ENCODE measurements at places on chromosomes 1 and 21.
A peak's percentile ranks its signal among the peaks of the same experiment; 100 is the strongest.

DNA sequence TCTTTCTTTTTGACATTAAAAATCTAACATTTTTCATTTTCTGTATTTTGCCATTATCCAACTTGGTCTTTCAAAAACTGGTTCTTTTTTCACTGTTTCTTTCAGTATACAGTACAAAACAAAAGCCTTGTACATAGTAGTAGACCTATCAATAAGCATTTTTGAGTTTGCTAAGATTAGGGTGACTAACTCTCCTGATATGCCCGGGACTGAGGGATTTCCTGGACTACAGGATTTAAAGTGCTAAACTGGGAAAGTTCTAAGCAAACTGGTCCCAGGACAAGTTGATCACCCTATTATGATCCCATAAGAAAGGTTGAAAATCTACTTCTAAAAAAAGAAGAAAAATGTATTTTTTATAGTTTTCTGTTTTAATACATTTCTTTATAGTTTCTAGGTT lies 120.9 kb downstream of the USP25 start:
- no peak for DNase-seq

DNA sequence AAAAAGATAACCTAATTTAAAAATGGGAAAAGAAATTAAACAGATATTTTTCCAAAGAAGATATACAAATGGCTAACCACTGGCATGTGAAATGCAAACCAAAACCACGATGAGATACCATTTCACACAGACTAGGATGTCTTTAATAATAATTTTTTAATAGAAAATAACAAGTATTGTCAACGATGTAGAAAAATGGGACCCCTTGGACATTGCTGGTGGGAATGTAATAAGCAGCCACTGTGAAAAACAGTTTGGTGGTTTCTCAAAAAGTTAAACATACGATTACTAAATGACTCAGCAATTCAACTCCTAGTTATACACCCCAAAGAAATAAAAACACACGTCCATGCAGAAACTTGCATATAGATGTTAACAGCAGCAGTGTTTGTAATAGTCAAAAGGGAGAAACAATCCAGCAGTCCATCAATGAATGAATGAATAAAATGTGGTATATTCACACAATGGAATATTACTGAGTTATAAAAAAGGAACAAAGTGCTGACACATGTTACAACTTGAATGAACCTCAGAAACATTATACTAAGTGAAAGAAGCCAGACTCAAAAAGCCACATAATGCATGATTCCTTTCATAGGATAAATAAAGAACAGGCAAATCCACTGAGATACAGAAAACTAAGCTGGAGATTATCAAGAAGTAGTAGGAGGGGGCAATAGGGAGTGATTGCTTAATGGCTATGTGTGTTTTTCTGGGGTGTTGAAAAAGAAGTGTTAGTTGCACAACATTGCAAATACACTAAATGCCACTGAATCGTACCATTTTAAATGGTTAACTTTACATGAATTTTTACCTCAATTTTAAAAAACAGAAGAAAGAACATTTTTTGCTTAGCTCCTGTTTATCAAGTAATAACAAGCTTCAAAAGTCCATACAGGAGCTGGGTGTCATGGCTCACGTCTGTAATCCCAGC lies 4.1 kb downstream of the PPT1 start:
- DNase-seq, result peak; percentile 72

DNA sequence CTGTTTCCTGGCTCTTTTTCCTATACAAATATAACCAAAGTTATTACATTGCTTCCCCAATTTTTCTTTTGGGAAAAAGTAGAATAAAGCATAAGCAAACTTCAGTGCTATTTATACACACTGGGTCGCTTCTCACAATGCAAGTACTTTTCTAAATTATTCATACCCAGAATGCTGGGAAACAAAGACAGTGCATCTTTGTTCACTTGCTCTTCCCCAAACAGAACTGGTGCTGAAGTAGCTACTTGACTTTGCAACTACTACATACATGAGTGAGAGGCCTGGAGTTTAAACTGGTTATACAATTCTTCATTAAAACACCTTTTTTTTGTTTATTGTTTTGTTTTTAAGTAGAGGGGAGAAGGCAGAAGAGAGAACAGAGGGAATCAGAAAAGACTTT lies 40.2 kb downstream of the STX6 start:
- no peak for DNase-seq

DNA sequence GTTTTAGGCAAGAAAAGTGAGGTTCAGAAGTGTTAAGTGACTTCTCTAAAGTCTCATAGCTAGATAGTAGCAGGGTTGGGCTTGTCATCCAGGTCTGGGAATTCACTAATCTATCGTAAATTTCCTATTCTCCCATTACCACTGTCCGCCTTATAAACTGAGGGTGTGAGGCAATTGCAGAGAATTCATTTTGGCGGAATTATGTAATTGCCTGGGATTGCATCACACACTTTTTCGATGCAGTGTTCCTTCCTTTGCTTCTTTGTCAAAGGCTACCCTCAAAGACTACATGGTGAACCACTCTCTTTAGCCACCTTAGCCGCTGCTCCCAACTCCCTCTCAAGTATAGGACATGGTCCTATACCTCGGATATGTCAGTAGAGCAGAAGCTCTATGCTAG lies 19.1 kb downstream of the SELP start:
- DNase-seq, result peak; percentile 64

- DNase-seq, result no peak
These were observed 455.2 kb downstream of the AJAP1 start for GRCh38 chr1:5109633-5110032.

DNA sequence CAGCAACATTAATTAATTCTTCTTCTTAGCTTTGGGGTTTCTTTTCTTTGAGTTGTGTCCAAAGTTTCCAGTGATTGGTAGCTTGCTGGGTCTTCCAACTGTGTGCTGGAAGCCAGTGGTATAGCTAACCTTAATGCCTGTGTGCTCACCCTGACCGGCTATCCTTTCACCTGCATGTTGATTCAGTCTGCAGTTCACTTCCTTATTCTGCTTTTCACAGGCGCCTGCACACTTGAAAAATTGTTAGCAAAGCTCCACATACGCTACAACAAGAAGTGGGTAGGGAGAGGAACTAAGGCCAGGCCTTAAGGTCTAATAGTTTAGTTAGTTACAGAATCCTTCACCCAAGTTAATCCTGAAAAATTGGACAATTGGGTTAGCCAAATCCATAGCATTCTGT lies 35.7 kb downstream of the NCF2 start:
- DNase-seq, result peak; percentile 37
